ENCODE measurements at places on chromosomes 5 and 9.

GRCh38 chr5:72835633-72836032 is 19.2 kb downstream of the TNPO1 start:
- no peak for DNase-seq

DNA sequence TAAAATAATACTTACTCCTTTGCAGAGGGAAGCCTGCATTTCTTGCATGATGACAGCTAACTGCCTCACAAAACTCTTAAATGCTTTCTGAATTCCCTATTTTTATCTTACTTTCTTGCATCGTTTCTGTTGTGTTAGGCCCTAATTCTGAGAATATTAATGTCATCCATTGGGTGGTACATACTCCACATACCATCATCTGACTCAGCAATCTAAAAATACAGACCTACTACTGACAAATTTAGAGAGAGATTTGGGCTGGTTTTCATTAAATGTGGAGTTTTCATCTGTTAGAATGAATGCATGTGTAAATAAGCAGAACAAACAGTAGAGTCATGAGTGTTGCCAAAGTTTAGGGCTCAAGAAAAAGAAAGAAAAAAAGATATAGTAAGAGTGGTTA is 26.5 kb upstream of the KCNN2 start:
- no peak for DNase-seq

DNA sequence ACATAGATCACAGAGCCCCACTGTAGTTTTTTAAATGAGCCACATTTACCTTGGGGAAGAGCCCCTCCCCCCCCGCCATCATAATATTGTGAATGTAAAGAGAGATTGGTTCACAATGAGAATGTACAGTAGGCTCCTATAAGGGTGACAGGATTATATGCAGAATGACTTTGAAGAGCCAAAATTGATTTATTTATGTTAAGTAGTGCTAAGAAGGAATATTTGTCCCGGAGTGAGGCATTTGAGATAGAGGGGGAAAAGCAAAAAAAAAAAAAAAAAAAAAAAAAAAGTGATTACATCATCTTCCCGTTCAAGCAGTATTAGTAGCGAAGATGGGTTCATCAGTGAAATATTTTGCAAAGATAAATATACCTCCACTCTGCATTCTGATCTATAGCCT is 73.9 kb downstream of the PIK3R1 start:
- no peak for DNase-seq

DNA sequence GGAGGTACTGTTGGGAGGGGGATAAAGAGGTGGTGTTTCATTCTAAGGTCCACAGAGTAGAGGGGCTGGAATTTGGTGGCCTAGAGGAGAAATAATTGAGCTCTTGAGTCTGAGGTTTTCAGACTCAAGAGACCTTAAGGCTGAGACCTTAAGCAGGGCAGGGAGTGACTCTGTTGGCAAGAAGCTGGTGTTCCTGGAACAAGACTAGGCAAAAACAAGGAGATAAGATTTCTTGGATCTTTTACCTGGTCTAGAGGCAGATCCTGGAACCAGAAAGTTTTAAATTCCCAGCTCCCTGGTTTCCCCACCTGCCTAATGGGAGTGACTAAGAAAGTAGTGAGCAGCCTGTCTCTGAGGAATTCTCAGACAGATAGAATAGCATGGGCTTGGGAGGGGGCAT is 4.1 kb upstream of the CCL21 start:
- no peak for DNase-seq

- DNase-seq: no peak
Observed at GRCh38 chr5:73747696-73748380, 121.8 kb downstream of the ARHGEF28 start.

- DNase-seq: no peak
Observed at GRCh38 chr9:126146254-126147145, 180.1 kb upstream of the MVB12B start.

- DNase-seq: no peak
Observed at GRCh38 chr5:10467281-10468198, 25.9 kb downstream of the ROPN1L start.

- no peak for DNase-seq
Observed at GRCh38 chr5:146880966-146881365, 2.4 kb upstream of the PPP2R2B start.

- DNase-seq: no peak
Observed at GRCh38 chr9:134425812-134426211, 99.6 kb downstream of the RXRA start.

DNA sequence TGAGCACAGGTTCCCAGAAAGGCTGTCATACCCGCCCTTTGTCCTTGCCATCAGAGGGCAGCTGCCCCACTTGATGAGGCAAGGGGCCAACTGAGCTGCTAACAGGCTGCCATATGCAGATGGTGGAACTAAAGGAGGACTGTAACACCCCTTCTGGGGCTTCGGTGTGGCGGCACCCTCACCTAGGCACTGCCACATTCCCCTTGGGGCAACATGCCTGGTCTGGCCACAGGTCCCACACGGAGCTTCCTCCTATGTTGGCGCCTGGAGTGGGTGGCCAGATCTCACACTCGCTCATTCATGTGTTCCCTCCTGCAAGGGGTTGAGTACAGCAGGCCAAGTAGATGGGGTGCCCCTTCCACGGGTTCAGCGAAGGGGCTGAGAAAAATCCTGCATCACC is 777.4 kb upstream of the CHD1 start:
- no peak for DNase-seq

- DNase-seq: no peak
Observed at GRCh38 chr5:79333852-79334557, 98.1 kb downstream of the JMY start.

GRCh38 chr5:154346427-154346826 is 99.4 kb upstream of the SAP30L start:
- DNase-seq: no peak
